HuH-7 (cell line): ENCODE measurements at places on chromosomes 11 and 22.
A peak's percentile ranks its signal among the peaks of the same experiment; 100 is the strongest.

DNA sequence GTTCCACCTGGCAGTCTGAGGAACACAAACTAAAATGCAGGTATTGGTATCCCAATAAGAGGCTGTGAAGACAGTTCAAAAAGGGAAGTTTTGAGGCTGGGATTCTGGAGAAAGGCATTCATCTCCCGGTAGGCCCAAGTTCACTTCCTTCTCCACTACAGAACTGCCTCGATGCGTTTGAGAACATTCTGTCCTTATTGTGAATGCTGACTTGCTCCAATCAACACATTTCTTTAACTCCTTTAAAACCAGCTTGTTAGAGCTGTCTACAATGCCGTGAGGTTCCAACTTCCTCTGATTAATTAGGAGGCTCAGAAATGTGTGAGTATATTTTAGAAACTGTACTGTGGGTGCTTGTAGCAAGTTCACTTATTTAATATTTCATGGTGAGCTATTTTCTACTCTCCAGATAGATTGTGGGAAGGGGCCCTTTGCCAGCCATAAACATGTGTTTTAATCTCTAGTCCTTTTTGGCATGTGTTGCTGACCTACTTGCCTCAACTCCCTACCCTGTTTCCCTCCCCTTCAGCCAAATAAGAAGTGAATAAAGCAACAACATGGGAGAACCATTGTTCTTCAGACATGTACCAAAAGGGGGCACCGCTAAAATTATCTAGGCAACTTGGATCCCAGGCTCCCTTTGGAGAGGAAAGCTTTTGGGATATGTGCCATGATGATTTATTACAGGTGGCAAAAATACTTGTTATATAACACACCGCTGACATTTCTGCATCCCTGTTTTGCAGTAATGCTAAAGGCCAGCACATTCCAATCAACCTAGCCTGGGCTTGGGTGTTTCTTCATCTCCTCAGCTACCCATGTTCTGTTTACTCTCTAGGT, 245.6 kb downstream of the BLID start:
- DNase-seq, result no peak

- no peak for DNase-seq
Measured at GRCh38 chr11:96263238-96263763, 79.7 kb downstream of the MAML2 start.

DNA sequence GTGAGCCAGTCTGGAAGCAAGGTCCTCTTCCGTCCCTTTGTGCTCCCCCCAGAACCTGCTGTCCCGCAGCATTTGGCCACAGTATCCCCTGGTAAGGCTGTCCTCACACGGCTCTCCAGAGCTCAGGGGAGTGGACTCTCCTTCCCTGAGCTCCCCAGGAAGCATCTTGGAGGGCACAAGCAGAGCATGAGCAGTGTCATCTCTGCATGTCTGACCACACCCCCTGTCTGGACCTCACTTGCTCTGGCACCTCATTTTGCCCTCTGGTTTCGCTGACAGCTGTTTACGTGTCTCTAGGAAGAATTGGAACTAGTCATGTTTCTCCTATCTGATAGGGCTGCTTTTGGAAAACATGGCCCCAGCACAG, 15.5 kb downstream of the DCPS start:
- DNase-seq, result no peak

- peak; percentile 55 for DNase-seq
Measured at GRCh38 chr11:113906038-113906437, 1.4 kb downstream of the HTR3B start.

DNA sequence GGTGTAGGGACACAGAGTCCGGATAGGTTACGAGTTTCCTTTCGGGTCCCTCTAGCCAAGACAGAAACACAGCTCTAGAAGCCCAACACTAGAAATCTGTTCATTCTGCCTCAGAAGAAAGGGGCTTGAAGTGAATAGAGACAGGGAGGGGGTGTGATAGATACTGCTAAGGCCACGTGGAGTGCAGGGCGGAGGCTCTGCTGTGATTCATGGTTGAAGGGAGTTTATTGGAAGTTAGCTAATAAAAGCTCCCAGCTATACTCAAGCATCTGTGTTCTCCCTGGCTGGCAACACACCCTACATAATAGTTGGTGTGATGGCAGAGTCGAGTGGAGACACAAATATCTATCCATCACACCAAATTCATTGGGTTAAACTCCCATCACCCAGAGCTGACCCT, 337.4 kb downstream of the CADM1 start:
- no peak for DNase-seq

- DNase-seq, result no peak
Measured at GRCh38 chr11:74783241-74783871, 34.7 kb downstream of the RNF169 start.

- no peak for DNase-seq
Measured at GRCh38 chr11:72058416-72059034, 21.8 kb downstream of the NUMA1 start.

DNA sequence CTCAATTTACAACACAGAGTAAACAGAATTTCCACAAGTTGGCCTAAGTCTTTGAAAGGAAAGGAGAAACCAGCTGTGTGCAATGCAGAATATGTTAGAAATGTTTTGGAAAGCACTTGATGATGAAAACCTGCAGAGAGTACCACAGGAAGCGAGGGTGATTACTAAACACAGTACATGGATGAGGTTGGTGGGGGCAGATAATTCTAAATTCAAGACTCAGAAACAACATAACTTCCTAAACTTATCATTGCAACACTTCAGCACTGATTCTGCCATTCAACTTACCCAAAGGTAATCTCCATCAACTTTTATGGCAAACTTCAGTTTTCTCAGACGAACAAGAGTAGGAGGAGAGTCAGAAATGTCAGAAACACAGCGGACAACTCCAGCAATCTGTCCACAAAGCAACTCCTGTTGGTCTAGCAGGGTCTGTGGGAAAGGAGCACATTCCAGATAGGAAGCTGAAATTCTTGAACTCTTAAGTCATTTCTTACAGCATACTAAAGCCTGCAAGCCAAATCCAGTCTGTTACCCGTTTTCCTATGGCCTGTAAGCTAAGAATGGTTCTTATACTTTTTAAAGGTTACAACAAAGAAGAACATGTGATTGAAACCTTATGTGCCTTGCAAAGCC, 6.8 kb downstream of the HPS4 start:
- DNase-seq, result no peak

DNA sequence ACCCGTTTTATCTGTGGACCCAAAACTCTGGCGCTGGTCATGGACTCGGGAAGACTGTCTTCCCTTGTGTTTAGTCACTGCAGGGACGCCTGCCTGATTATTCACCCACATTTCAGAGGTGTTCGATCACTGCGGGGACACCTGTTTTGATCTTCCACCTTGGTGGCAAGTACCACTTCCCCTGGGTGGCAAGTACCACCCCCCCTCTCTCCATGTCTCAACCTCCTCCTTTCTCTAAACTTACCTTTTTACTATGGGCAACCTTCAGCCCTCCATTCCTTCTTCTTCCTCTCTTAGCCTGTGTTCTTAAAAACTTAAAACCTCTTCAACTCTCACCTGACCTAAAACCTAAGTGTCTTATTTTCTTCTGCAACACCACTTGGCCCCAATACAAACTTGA, 1.9 kb upstream of the NDUFC2 start:
- no peak for DNase-seq

- DNase-seq, result peak; percentile 32
Measured at GRCh38 chr22:29799217-29799680, 32.1 kb downstream of the UQCR10 start.

DNA sequence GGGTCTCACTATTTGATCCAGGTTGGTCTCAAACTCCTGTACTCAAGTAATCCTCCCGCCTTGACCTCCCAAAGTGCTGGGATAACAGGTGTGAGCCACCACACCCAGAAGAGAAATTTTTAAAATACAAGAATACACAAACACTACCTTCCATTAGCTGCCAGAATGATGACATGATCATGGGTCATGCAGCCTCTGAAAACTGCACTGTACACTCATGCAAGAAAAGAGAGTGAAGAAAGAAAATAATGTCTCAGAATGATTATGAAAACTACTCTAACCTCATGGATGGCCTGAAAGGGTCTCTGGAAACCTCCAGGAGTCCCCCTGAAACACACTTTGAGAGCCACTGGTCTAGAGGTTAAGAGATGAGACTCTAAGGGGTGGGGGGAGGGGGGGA, 18.8 kb downstream of the VPS37C start:
- no peak for DNase-seq

DNA sequence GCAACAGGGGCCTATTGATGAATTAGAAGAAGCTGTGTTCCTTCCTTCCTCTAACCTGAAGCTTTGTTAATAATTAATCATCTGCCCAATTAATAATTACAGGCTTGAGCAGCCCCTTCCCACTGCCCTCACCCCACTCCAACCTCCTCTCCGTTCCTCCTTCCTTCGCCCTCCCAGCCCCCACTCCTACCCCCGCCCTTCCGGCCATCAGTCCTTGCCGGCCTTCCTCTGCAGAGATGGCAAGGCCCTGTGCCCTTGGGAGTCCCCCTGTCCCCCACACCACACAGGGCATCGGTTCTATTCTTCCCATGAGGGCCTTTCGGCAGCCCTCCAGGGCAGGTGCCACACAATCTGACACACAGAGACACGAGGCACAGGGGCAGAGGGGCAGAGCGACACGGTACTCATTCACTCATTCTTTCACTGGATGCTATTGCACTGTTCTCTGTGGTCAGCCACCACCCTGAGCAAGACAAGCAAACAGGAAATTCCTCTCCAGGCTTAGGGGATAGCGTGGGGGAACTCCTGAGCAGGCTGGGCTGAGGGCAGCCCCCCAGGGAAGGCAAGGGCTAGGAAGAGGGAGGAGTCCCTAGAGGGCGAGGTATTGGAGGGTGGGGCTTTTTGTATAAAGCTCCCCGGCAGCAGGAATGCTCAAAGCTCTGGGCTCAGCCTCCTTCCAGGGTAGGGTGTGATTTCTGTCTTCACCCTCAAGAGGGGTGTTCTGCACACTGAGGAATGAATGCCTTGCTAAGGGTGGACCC, 14.7 kb downstream of the MGAT3 start:
- DNase-seq, result no peak

- no peak for DNase-seq
Measured at GRCh38 chr11:107661656-107662055, 50.2 kb downstream of the SLN start.

- no peak for DNase-seq
Measured at GRCh38 chr22:19503869-19504268, 20.3 kb downstream of the CLDN5 start.

GRCh38 chr11:114091516-114092397, 32.2 kb downstream of the ZBTB16 start:
- DNase-seq, result peak; percentile 51

DNA sequence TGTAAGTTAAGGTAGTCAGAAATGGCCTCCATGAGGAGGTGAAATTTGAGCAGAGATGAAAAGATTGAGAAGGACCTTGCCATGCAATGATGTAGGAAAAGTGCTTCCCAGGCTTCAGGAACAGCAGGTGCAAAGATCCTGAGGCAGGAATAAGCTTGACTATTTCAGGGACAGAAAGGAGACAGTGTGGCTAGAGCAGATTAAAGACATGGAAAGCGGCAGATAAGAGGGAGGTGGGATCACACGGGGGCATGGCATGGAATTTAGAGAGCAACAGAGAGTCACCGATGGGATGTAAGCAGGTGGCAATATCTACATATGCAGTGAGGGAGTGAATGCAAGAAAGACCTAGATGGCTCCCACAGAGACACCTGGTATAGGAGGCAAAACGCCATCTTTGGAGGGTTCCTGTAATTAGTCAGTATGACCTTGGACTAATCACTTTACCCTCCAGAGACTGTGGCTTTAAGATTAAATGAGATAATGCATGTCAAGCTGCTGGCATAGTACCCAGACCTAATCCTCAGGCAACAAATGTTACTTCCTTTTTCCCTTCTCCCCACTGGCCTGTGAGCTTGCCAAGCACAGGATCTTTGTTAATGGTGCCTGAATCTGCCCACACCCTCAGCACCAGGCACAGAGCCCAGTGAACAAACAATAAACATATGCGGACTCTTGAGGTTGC, 24.6 kb upstream of the ACER3 start:
- DNase-seq, result no peak

- DNase-seq, result no peak
Measured at GRCh38 chr22:37560608-37561211, 430 bp downstream of the CDC42EP1 start.

- DNase-seq, result peak; percentile 79
Measured at GRCh38 chr11:17734986-17735817, 621 bp downstream of the KCNC1 start.

- DNase-seq, result no peak
Measured at GRCh38 chr11:105109321-105109720, 30.2 kb downstream of the CARD18 start.

DNA sequence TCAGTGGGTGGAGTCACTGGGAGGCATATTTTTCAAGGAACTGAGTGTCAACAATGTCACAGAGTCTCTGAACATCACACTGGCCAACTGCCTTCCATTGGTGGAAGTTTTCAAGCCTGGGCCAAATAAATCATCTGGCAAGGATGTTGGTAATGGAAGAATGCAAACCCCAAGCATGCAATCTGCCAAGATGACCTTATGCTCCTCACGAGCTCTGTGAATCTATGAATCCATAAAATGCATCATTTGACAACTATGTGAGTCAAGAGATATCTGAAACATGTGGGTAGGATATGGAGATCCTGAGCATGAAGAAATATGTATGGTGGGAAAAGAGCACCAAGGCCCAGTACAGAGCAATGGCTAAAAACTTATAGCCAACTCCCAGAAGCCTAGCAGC, 122.2 kb downstream of the PLEKHA7 start:
- DNase-seq, result no peak

DNA sequence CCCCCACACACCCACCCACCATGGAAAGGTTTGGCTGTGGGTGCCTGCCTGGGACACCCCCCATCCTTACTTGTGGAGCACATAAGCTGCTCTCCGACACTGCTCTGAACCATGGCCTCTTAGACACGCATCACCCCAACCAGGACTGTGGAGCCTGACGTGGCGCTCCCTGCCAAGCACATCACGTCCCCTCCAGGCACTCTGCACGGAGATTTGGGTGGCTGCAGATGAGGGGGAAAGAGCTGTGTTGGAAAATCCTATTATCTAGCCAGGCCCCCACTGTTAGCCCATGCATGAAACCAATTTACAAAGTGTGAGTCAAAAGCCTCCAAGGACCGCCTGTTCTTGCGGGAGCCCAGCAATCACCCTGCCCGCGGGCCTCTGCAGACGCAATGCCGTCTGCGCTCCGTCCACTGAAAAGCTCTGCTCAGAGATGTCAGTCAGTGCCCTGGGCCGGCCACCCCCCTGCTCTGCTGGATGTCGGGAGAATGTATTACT, 163.4 kb upstream of the NECTIN1 start:
- no peak for DNase-seq
